ENCODE measurements at places on chromosomes 11 and 22.

GRCh38 chr11:968822-969221 lies 43.2 kb downstream of the AP2A2 start:
- no peak for DNase-seq

DNA sequence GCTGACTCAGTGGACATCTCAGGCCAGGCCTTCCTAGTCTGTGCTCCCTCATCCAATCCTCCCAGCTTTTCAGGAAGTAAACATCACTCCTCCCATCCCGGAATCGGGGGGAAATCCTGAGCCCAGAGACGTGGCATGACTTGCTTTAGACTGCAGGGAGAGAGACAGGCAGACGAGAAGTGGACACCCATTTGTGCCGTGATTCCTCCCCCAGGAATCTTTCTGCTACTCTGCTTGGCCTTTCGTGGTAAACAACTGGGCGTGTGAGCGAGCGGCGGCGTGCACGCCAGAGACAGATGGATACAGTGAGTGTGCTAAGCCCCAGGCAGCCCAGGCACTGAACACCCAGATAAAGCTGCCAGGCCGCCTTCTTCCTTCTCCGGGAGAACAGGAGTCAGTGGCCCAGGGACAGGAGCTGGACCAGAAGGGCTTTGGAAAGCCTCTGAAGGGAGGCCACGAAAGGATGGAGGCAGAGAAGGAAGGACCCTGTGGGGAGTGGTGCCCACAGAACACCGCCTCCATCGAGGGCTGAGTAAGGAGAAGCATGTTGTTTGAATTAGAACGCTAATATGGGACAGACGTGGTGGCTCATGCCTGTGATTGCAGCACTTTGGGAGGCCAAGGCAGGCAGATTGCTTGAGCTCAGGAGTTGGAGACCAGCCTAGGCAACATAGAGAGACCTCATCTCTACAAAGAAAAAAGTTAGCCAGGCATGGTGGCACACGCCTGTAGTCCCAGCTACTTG lies 53.0 kb upstream of the PRR5 start:
- DNase-seq, result no peak

DNA sequence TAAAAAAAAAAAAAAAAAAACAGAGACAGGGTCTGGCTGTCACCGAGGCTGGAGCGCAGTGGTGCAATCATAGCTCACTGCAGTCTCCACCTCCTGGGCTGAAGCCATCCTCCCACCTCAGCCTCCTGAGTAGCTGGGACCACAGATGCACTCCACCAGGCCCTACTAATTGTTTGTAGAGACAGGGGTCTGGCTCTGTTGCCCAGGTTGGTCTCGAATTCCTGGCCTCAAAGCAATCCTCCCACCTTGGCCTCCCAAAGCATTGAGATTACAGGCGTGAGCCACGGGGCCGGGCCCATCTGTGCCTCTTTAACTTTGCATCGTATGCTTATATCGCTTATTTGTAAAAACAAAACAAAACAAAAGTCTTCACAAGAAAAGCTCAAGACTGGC lies 3.1 kb downstream of the CPT1A start:
- DNase-seq, result no peak

DNA sequence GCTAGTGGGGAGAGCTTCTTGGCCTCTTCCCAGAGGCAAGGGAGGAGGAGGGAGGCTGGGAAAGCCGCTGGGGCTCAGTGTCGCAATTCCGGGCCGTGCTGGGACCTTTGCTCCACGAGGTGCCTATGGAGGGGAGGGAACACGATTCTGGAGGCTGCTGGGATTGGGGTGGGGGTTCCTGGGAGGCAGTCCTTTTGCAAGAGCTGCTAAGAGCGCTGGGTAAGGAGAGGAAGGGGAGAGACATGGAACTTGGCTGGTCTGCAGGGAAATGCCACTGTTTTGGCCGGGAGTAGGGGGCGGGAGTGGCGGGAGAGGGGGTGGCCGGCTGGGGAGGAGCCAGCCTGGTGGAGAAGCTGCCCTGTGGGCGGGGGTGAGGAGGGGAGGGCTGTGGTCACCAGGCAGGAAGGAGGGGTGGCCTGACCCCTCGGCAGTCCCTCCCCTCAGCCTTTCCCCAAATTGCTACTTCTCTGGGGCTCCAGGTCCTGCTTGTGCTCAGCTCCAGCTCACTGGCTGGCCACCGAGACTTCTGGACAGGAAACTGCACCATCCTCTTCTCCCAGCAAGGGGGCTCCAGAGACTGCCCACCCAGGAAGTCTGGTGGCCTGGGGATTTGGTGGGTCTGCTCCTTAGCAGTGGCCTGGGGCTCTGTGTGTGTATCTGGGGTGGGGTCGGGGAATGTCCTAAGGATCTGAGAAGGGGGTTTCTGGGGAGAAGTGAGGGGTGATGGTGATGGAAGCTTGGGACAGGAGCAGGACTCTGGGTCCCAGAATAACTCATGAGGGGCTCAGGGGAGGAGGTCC lies at the start of gene NR1H3:
Gene NR1H3, plus strand, starts transcription at position 480 of the 800 bp plus-strand sequence. CDS start 1,221 bp downstream, outside the sequence.
- no peak for DNase-seq

- no peak for DNase-seq
Observed at GRCh38 chr11:19978668-19979518, 181.4 kb downstream of the DBX1 start.

DNA sequence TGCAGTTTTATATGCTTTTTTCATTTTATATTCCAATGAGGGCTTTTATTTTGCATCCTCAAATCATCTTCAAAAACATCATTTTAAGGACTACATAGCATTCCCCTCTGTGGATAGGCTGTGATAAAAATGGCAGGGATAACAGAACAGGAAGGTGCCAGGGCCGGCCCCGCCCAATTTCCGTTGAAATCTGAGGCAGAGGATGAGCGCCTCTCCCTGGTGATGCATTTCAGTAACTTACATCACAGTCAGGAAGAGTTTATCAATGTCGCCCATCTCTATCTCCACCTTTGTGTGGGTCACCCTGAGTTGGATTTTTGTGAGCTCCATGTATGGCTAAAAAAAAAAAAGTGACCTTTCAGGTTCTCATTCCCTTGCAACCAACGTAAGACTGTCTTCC lies 201.6 kb downstream of the DSCAML1 start:
- no peak for DNase-seq

- no peak for DNase-seq
Observed at GRCh38 chr11:118098996-118099837, 12.5 kb upstream of the SMIM35 start.

- no peak for DNase-seq
Observed at GRCh38 chr11:117830072-117830471, 5.5 kb upstream of the FXYD2 start.

DNA sequence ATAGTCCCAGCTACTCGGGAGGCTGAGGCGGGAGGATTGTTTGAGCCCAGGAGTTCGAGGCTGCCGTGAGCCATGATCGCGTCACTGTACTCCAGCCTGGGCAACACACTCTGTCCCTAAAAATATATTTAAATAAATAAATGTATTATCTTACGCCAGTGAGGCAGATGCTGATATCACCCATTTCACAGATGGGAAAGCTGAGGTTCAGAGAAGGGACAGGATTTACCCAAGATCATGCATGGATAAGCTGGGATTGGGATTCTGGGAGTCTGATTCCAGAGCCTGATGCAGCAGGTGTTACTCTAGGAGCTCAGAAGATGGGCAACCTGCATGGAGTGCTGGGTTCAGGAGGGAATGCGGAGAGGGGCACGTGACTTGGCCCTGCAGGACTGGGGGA lies 17.8 kb downstream of the SGSM1 start:
- no peak for DNase-seq

DNA sequence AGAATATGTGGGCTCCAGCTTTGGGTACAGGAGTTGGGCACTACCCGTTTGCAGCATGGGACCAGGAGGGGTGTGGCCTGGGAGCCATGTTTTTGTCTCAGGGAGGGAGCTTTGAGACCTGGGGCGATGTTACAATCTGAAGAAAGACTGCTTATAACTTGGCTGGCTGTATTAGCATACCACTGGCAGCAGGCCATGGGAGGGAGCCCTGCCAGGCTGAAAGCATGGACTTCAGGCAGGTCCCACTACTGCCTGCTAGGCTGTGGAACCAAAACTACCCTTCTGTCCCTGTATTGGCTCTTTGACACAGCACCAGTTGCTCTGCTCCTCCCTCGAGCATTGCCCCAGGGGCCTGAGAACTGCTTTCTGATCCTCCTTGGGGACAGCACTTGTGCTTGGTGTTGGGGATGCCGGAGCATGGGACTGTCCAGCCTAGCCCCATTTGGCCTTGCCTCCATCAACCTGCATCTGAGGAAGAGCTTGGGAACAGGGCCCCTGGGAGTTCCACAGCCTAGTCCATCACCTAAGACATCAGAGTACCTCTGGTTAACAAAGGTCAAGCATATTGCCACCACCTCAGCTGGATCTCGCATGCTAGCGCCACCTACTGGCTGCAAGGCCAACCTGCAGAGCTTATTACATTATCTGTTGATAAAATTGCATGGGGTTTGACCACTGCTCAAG lies 217.4 kb downstream of the SBF2 start:
- DNase-seq, result no peak

DNA sequence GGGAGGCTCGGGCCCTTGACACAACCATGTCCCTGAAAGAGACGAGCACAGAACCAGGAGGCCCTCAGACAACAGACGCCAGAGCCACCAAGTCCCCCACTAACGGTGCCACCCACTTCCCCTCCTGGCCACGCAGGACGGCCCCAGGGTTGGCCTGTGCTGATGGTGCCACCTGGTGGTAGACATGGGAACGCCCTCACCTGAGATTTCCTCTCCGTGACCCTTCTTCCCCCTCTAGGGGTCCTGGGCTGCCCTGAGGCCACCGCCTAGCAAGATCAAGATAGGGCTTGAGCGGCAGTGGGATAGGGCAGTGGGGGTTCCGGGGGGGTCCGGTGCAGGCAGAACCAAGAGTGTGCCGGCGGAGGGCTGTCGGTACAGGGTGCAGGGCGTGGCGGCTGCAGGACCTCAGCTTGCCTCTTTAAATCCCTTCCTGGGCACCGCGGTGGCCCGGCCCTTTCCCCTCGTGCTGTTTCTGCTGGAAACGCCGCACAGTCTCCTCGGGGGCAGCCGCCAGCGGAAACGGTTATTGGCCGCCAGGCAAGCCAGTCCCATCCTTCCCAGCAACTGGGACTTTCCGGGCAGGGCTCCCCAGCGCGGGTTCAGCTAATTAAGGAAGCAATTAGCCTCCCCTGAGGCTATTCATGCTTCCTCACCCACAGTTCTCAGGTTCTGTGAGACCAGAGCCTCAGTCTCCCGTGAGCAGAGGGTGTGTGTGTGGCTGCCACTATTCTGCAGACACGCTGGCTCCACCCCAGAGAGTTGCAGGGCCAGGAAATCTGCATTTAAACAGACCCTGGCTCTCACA lies 5.5 kb upstream of the NFAM1 start:
- DNase-seq, result no peak

DNA sequence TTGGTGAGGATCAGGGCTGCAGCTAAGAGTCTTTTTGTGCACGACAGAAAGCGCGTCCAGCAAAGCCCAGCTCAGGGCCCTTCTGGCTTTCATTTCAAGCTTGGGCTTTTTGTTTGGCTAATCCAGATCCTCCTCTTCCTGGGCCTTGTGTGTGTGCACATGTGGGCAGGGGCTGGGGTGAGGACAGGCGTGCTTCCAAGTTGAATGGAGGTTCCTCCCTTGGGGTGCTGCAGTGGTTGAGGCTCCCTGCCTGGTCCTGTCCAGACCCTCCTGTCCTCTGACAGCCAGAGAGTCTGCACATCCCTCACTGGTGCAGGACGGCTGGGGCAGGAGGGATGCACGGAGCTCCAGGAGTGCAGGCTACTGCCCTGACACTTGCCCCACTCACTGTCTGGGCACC lies 62.0 kb upstream of the NECTIN1 start:
- no peak for DNase-seq

DNA sequence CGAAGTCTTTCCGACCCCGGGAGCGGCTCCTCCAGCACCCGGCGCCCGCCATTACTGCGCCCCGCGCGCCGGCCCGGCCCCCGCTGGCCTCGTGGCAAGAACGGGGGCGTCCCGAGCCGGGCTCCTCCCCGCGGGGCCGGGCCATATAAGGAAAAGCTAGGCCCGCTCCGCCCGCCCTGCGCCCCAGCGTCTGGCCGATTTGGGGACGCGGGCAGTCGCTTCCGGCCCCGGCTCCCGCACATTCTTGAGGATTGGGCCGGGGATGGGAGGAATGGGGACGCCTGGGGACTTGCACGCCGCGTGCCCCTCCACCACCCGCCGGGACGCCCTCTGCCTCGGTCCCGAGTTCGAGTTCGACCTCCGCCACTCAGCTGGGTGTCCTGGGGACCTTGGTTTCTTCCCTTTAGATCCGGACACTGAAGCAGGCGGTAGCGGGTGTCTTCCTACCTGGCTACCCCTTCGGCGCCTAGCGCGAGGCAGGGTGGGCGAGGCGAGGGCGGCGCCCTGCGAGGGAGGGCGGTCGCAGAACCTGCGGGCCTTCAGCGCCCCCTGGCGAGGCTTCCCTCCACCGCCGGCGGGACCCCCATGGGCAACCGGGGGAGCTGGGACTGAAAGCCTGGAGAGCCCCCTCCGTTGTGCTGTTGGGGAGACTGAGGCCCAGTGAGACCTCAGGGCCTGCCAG lies 3.8 kb downstream of the SMTN start:
- no peak for DNase-seq

DNA sequence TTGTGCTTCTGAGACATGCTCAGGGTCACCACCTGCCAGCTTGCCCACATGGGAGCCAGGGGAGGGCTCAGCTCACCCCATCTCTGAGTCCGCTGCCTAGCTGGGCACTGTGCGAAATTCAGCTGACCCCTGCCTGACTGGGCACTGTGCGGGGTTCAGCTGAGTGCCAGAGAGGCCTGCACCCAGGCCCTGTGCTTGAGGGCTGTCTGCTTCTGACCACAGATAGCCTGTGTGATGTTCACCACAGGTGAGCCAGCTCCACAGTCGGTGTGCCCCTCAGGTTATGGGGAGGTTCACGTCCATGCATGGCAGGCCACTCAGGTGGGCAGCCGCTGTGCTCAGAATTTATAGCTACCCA lies 84.5 kb upstream of the SUSD2 start:
- DNase-seq, result no peak

DNA sequence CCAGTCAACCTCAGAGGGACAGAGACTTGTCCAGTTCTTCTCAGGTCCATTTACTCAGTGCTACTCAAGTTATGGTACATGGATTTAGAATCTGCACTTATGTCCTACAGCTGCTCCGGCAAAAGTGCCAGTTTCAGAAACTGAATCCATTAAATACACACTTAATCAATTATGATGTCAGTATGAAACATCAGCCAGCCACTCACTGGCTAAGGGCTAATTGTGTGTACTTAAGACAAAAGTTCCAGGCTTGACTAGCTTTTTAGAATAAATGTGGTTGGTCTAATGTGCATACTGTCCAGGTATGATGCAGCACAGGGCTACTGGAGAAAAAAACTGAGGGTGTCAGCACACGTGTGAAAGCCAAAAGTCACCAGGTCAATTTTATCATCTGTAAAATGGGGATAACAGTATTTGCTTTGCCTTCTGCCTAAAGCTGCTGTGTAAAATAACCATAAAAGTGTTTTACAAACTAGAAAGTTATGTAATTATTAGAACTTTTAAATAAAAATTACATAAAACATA lies 55.4 kb upstream of the CYP2D6 start:
- no peak for DNase-seq

GRCh38 chr11:62501432-62501891 lies 45.1 kb downstream of the AHNAK start:
- no peak for DNase-seq

- no peak for DNase-seq
Observed at GRCh38 chr11:77779935-77780334, 40.6 kb downstream of the RSF1 start.
